ENCODE measurements at places on chromosomes 11 and 22.

GRCh38 chr22:39279170-39279850, 34.5 kb upstream of the PDGFB start:
- DNase-seq, result no peak

- DNase-seq, result no peak
These were observed 37.7 kb upstream of the ANO1 start for GRCh38 chr11:70040452-70040851.

DNA sequence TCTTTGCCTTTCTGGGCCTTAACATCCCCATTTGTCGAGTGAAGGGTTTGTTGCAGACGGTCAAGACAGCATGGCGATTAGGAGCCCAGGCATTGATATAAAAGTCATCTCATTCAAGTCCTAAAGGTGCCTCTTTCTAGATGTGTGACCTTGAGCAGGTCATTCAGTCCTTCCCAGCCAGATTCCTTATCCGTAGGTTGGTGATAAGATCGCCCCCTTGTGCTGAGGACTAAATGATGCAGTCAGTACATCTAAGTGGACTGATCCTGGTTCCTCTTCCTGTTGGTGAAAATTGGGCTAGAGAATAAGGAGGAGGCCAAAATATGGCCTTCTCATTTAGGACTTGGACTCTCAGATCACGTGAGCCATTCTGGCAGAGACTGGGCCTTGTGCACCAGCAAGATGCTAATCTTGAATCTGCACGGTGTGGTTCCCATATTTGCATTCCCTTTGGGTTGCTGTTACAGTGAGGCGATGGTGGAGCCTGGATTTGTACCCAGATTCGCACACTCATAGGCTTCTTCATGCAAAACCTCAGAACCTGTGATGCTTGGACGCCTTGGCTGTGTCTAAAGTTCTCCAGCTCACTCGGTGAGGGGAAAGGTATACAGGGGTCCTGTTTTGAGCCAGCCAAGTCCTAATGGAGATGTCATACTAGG, 156.8 kb downstream of the MYO18B start:
- no peak for DNase-seq

GRCh38 chr11:34570584-34570983, 50.3 kb upstream of the EHF start:
- DNase-seq, result no peak

- DNase-seq, result no peak
These were observed 33.4 kb downstream of the SERPIND1 start for GRCh38 chr22:20807315-20807752.

DNA sequence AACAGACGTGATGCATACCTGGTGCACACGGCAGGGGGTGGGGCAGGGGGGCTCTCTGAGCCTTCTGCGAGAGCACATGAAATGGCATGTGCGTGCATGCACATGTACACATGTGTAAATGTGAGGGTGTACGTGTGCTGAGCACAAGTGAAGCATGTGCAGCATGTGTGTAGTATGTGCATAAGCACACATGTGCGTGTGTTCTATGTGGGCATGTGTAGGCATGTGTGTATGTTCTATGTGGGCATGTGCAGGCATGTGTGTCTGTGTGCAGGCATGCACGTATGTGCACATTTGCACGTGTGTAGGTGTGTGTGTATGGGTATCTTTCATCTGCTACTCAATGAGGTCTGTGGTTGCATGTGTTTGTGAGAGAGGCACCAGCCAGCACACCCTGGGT, 371.2 kb downstream of the CTTN start:
- DNase-seq, result no peak

DNA sequence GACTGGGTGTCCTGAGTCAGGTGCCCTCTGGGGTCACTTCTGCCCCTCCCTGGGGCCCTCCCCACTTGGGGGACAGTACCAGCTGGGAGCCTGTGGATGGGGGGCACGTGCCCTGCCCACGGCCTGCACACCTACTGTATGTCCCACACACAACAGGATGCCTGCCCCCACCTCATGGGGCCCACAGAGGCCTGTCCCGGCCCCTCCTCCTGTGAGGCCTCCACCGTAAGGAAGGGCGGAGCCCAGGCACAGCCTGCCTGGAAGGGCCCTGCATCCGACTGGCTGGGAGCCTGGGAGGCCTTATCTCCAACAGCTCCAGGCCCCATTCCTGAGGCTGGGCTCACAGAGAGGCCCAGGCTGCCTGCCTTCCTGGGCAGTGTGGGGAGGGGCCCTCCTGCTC, 47.8 kb downstream of the BRSK2 start:
- DNase-seq, result no peak
